ENCODE measurements at places on chromosomes 3 and 15. TPM values are rescaled to one million over a fixed set of nuclear protein-coding genes. Genes with fewer than 3 reads are reported as not detected.

The FSIP1 gene
- polyA plus RNA-seq: 0.47 TPM

GRCh38 chr3:194384156-194384555 lies 14.6 kb upstream of the LRRC15 start:
- DNase-seq: no peak

DNA sequence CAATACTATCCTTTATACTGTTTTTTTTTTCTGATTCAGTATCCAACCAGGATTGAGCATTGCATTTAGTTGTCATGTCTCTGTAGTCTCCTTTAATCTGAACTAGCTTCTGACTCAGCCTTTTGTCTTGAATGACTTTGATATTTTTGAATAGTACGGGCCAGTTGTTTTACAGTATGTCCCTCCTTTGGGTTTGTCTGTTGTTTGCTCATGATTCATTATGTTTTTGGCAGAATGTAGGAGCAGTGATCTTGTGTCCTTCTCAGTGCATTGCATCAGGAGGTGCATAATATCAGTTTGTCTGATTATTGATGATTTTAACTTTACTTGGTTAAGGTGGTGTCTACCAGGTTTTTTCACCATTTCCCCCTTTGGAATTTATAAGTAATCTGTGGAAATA lies 20.5 kb downstream of the EXOG start:
- no peak for DNase-seq

DNA sequence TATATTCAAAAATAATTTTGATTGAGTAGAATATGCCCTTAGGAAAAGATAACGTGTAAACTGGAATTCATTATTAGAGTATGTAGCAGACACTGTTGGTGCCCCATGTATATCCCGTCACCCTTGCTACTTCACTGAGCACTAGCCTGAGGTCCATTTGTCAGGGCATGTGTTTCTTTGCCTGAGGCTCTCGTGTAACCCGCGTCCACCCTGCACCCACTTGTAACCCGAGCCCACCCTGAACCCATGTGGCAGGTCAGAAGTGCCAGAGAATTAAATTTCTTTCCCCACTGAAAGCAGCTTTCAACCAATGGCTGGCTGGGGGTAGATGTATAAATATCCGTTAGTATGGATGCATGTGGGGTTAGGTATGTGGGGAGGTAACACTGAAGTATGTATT lies 474.2 kb upstream of the ZNF385D start:
- DNase-seq: no peak

GRCh38 chr3:50473768-50474167 lies 29.7 kb downstream of the CACNA2D2 start:
- DNase-seq: no peak

The CPA3 gene
- polyA plus RNA-seq: 1.3 TPM

The C3orf70 gene
- 3.2 TPM for polyA plus RNA-seq

DNA sequence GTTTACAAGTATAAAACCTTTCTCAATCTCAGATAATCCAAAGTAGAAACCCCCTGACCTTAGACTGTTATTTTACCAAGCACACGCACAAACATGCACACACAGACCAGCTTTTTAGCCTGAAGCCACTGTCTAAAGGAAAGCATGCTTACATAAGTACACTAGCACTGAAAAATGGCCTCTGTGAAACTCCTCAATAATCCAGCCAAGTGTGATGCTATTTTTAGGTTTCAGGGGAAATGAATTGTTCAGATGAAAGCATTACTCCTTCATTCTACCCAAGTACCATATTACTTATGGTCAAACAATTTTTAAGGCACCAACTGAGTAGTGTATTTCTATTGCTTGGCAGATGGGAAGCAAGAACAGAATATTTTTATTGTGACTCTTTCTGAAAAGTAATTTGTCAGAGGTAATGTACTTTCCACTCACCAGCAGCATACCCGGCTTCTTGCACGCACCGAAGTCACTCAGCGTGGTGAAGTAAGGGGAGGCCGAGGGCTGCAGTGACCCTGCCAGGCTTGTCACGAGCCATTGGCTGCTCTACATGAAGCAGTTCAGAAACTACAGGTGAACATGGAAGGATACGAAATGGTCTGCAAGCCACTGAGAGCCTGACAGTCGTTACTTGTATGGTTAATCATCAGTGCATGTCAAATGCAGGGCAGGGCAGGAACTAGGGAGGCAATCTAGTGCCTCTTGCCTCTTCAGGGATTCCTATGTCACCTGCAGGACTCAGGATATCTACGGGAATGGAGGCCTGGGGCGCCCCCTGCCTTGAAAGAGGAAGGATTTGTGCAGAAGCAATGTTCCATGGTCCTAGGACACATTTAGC lies 106.7 kb downstream of the GABRB3 start:
- DNase-seq: peak; percentile 5

GRCh38 chr3:113606539-113607218 lies 74.3 kb downstream of the SIDT1 start:
- no peak for DNase-seq

- no peak for DNase-seq
Observed at GRCh38 chr3:120348065-120348990, 826 bp downstream of the LRRC58 start.

The LPP gene
- 12.4 TPM for polyA plus RNA-seq

The NOX5 gene
- 0.24 TPM for polyA plus RNA-seq

GRCh38 chr3:194337965-194338753 lies 13.0 kb downstream of the CPN2 start:
- DNase-seq: no peak

The MAGI1 gene
- 12.3 TPM for polyA plus RNA-seq

The TMEM266 gene
- polyA plus RNA-seq: 0.44 TPM

DNA sequence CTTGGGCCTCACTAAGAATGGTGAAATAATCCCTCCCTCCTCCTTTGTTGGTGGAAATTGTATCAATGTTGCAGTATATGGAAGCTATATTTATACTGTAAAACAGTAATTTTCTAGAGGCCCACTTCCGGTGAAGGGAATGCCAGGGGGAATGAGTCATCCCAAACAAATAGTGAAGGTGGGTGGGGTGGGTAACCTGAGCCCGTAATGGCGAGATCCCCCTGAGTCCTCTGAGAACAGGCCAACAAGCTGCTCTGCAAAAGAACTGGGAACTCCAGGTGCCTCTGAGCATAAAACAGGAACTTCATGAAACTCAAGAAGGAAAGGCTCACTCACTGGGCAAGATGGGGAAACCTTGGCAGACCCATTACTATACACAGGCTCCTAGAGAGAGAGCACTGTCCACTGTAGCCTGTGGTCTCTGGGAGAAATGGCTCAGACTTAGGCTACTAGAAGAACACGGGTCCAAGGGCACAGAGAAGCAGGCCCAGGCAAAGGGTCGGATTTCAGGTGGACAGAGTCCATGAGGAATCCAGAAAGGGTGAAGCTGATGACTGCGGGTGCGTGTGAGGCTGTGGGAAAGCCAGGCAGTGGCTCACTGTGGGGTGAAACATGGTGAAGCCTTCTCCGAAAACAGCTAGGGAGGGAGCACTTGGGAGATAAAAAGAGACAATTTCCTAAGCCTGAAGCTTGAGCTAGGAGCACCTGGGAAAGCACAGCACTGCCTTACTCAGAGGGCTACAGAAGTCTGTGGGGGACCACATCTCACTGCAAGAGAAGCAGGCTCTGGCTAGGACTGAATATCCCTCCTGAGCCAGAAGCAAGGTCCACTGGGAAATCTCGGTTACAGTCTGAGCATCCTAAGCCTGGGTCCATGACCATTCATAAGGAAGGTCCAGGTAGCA lies 19.8 kb downstream of the LARP6 start:
- DNase-seq: no peak

GRCh38 chr3:59685432-59685831 lies 635.6 kb upstream of the CFAP20DC start:
- DNase-seq: no peak

The GUCA1C gene
- polyA plus RNA-seq: not detected

GRCh38 chr15:35603301-35603700 lies 57.3 kb upstream of the DPH6 start:
- DNase-seq: no peak

DNA sequence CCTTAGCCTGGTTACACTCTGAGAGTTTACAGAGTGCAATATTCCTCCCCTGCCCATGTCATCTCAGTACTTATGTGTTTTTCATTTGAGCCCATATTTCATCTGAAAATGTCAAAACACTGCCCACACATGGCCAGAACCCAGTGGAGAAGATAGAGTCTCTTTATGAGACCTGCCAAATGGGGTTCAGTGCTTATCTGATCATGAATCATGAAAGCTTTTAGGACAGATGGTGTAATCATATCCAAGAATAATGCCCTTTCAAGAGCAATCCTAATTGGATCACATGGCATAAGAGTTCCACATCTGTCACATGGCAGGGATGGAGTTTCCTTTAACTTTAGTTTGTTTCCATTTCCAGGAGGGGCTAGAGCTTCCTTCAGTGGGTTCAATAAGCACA lies 77.2 kb upstream of the AGBL1 start:
- no peak for DNase-seq

DNA sequence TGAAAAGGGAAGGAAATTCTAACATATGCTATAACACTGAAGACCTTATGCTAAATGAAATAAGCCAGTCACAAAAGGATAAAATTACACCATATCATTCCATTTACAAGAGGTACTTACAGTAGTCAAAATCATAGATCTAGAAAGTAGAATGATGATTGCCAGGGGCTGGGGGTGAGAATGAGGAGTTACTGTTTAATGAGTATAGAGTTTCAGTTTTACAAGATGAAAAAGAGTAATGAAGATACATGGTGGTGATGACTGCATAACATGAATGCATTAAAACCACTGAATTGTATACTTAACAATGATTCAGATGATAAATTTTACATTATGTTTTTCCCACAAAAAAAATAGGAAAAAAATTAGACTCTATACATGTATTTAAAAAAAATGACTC lies 152.6 kb downstream of the SCAPER start:
- no peak for DNase-seq

GRCh38 chr3:27324686-27325085 lies 44.5 kb downstream of the NEK10 start:
- DNase-seq: no peak

Data from forelimb muscle (tissue), 1 donor.